Vagina (tissue), 2 donors: ENCODE measurements at places on chromosomes 1 and 21.

- H3K4me3 ChIP-seq: no peak overlapping the region
- H3K36me3 ChIP-seq: no peaks in the 10 kb centered on the region
- no peaks in the 10 kb centered on the region for H3K4me1 ChIP-seq
- H3K27ac ChIP-seq: no peak overlapping the region
Observed at GRCh38 chr1:18239671-18240070, 132.1 kb downstream of the IGSF21 start.

- DNase-seq: no peak
- H3K36me3 ChIP-seq: no peaks in the 10 kb centered on the region
- no peaks in the 10 kb centered on the region for H3K4me1 ChIP-seq
- no peaks in the 10 kb centered on the region for H3K27me3 ChIP-seq
- no peak overlapping the region for H3K4me3 ChIP-seq
Observed at GRCh38 chr1:185015631-185016030, 29.7 kb upstream of the RNF2 start.

GRCh38 chr1:29673669-29674626, 437.6 kb downstream of the PTPRU start:
- no peaks in the 10 kb centered on the region for H3K36me3 ChIP-seq
- no peaks in the 10 kb centered on the region for H3K4me1 ChIP-seq
- no peak overlapping the region for H3K4me3 ChIP-seq
- H3K27ac ChIP-seq: no peak overlapping the region

DNA sequence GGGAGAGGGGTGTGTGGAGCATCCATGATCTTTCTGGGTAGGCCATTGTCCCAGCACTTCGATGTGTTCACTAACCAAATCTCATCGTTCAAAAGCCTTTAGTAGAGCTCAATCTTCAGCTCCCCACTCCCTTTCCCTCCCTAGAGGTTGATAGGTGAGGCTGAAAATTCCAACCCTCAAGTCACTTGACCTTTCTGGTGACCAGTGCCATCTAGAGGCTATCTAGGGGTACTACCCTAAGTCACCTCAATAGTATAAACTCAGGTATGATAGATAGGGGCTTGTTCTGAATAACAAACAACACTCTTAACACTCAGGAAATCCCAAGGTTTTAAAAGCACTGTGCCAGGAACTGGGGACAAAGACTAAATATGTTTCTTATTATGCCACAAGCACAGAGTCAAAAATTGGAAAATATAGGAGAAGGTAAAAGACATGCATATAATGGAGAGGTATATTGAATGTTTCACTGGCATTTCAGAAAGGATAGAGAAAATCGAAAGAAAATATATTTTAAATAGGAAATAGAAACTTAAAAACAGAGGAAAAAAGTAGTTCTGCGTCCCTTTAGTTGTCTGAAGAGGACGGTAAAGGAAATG, 42.9 kb upstream of the CD53 start:
- no peak for DNase-seq
- H3K4me3 ChIP-seq: no peak overlapping the region
- no peak overlapping the region for H3K27ac ChIP-seq
- no peaks in the 10 kb centered on the region for H3K27me3 ChIP-seq
- H3K4me1 ChIP-seq: no peaks in the 10 kb centered on the region
- no peaks in the 10 kb centered on the region for H3K36me3 ChIP-seq

- no peaks in the 10 kb centered on the region for H3K27me3 ChIP-seq
- H3K36me3 ChIP-seq: no peaks in the 10 kb centered on the region
- no peak for DNase-seq
- H3K4me1 ChIP-seq: no peaks in the 10 kb centered on the region
- no peak overlapping the region for H3K27ac ChIP-seq
- no peak overlapping the region for H3K4me3 ChIP-seq
Observed at GRCh38 chr1:225329041-225329440, 98.8 kb downstream of the LBR start.

- no peaks in the 10 kb centered on the region for H3K27me3 ChIP-seq
- H3K4me3 ChIP-seq: no peak overlapping the region
- H3K4me1 ChIP-seq: peaks cover 43% of the 10 kb centered on the region
- H3K36me3 ChIP-seq: peaks cover 7% of the 10 kb centered on the region
- no peak for DNase-seq
Observed at GRCh38 chr1:202564958-202565495, 145.2 kb downstream of the SYT2 start.

DNA sequence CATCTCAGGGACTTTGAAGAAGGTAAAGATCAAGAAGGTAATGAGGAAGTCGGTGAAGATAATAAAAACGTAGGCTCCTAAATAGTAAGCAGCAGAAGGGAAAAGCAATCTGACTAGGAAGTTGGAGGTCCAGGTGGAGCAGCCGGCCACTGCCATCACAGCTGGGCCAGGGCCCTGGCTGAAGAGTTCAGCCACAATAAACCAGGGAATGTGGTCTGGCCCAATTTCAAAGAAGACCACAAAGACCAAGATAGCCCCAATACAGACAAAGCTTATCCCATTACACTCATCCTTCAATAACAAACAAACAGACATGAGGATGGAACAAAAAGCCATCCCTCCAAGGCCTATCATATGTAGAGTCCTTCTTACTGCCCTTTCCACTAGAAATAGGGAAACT, 18.4 kb upstream of the JAK1 start:
- no peaks in the 10 kb centered on the region for H3K36me3 ChIP-seq
- H3K27me3 ChIP-seq: no peaks in the 10 kb centered on the region
- peaks cover 15% of the 10 kb centered on the region for H3K4me1 ChIP-seq

- DNase-seq: peak; percentile 90
- no peak overlapping the region for H3K4me3 ChIP-seq
- no peaks in the 10 kb centered on the region for H3K4me1 ChIP-seq
- peaks cover 79% of the 10 kb centered on the region for H3K36me3 ChIP-seq
- H3K27ac ChIP-seq: no peak overlapping the region
Observed at GRCh38 chr1:16630661-16631247, 17.4 kb upstream of the NBPF1 start.

GRCh38 chr1:27547220-27548116, 56.5 kb downstream of the AHDC1 start:
- DNase-seq: no peak
- peak overlapping the region; percentile 99 for H3K27ac ChIP-seq
- no peaks in the 10 kb centered on the region for H3K27me3 ChIP-seq
- no peak overlapping the region for H3K4me3 ChIP-seq

DNA sequence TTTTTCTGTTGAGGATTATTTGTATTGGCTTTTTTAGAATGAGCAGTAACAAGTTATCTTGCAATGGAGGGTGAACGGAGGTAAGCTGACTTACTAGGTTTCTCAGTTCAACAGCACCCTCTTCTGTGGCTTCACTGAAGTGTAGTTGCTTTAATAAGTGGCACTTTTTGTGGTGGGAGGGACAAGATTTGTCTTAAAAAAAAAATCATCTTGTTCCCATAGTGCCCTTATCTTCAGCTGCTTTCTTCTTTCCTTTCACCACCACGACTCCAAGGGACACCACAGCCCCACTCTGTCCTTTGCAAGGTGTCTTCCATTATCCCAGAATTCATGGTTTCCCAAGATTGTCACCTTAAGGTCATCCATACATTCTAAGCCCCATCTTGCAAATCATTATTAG, 92.9 kb downstream of the PIGK start:
- H3K27me3 ChIP-seq: no peaks in the 10 kb centered on the region
- H3K4me3 ChIP-seq: no peak overlapping the region
- H3K36me3 ChIP-seq: no peaks in the 10 kb centered on the region

GRCh38 chr1:77021732-77022131, 154.5 kb downstream of the ST6GALNAC5 start:
- H3K4me3 ChIP-seq: no peak overlapping the region
- no peak overlapping the region for H3K27ac ChIP-seq
- no peaks in the 10 kb centered on the region for H3K36me3 ChIP-seq
- DNase-seq: no peak
- H3K4me1 ChIP-seq: no peaks in the 10 kb centered on the region

DNA sequence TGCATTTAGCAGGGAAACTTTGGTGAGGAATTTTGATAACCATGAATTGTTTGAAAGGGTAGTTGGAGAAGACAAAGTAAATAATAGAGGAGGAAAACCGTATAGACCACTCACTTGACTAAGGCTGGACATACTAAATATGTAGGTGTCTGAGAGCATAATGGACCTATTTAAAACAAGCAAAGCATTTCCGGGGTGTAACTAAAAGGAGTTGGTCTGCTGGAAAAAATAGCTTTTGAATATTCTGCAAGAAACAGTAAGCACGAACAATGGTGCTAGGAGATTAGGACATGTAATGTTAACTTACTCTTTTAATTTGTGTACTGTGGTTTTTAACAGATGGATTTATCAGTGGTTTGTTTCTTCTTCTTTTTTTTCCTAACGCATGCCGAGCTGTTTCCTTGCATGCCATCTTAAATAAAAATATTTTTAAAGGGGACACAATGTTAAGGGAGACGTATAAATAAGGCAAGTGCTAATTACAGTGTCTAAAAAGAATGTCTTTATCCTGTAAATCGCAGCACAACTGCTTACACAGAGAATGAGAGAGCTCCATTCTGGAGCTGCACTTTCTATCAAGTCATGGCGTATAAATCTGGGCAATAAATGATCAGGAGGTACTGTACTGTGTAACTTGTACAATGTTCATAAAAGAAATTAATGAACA, 492.1 kb downstream of the LMO4 start:
- no peaks in the 10 kb centered on the region for H3K4me1 ChIP-seq
- no peaks in the 10 kb centered on the region for H3K27me3 ChIP-seq
- no peak overlapping the region for H3K27ac ChIP-seq
- H3K4me3 ChIP-seq: no peak overlapping the region
- DNase-seq: no peak

- no peaks in the 10 kb centered on the region for H3K27me3 ChIP-seq
- DNase-seq: no peak
- no peak overlapping the region for H3K4me3 ChIP-seq
- H3K4me1 ChIP-seq: peaks cover 60% of the 10 kb centered on the region
- peak overlapping the region; percentile 6 for H3K27ac ChIP-seq
Observed at GRCh38 chr1:149845416-149845815, 54.0 kb upstream of the BOLA1 start.

DNA sequence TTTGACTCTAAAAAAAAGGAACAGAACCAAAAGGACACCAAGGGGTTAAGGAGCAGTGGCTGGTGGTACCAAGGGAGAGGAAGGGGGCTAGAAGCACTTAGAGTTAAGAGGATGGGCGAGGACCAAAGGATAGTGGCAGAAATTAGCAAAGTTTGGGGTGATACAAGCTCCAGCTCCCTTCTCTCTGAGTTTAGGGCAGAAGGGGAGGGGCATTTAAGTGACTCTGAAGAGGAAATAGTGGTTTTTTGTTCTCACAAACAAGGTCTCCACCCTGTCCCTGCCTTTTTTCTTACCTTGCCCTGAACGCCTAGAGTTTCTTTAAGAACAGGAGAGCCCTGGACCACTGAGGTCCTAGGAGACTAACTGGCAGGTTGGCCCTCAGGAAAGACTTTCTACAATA, 3.3 kb downstream of the CDC42SE1 start:
- peak overlapping the region; percentile 90 for H3K27ac ChIP-seq
- H3K4me3 ChIP-seq: no peak overlapping the region
- H3K36me3 ChIP-seq: peaks cover 40% of the 10 kb centered on the region

DNA sequence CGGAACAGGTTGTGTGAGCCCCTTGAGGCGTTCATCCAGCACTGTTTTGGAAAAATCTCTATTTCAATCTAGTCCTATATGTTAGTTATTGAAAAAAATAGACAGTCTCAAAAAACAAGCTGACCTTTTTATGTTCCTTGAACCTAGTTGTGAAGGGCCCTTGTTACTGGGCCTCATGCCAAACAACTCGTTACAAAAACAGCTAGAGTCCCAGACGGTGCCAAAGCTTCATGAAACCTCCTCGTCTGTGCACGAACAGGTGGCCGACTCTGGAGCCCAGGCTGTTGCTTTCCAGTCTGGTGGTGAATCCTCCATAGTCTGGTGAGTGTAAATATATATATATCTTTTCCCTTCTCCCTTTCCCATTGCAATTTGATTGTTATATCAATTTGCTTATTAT, at the start of gene CHIA:
Gene CHIA (plus strand): TSS at position 222 of the 400 bp plus-strand sequence. CDS start 19,617 bp downstream, outside the sequence.
- no peaks in the 10 kb centered on the region for H3K4me1 ChIP-seq
- H3K4me3 ChIP-seq: no peak within 1 kb of the TSS
- H3K27ac ChIP-seq: no peak within 1 kb of the TSS
- H3K27me3 ChIP-seq: no peaks in the 10 kb centered on the region
- DNase-seq: no peak

DNA sequence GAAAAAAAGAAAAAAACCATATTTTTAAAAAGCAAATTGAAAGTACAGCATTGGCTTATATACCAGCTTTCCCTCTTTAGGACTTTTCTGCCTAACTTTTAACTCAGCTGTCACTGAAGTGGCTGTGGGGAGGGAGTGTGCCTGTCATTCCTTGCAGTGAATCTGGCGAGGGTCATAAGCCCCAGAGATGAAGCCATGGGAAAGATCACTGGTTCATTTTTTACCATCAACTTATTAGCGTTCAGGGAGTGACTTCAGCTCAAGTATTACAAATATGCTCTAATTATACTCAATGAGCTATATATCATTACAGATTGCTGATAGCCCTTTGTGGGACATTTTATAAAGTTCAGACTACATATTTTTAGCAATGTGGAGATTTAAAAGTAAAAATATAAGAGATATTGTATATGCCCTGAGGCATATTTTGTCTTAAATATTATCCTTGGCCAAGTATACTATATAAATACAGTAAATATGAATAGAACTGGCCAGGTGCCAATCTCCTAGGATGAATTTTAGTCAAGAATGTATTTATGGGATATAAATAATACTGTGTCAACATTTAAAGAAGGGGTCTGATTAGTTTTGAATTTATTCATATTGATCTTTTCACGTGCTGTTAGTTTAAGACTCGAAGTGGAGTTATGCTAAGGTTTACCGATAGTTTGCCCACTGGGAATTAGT, 4.4 kb downstream of the TGFB2 start:
- peak overlapping the region; percentile 76 for H3K4me3 ChIP-seq
- no peaks in the 10 kb centered on the region for H3K36me3 ChIP-seq
- peaks cover 10% of the 10 kb centered on the region for H3K4me1 ChIP-seq
- no peaks in the 10 kb centered on the region for H3K27me3 ChIP-seq
- DNase-seq: no peak

DNA sequence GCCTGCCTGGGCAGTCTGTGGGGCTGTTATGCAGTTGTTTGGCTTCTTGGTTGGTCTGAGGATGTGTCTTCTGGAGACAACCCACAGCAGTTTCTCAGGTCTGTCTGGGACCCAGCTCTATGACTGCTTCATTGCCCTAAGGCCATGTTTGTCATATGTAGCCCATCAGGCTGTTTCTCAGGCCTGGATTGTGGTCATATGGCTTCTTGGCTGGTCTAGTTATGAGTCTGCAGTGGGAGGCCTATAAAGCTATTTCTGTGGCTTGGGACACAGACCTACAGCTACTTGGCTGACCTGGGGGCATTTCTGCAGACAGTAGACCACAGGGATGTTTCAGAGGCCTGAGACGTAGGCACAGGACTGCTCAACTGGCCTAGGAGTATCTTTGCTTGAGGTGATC, 41.5 kb downstream of the CHIA start:
- no peaks in the 10 kb centered on the region for H3K36me3 ChIP-seq
- H3K27me3 ChIP-seq: no peaks in the 10 kb centered on the region
- H3K4me1 ChIP-seq: no peaks in the 10 kb centered on the region
- DNase-seq: no peak
- H3K4me3 ChIP-seq: no peak overlapping the region

- H3K4me1 ChIP-seq: peaks cover 30% of the 10 kb centered on the region
- no peaks in the 10 kb centered on the region for H3K27me3 ChIP-seq
- no peaks in the 10 kb centered on the region for H3K36me3 ChIP-seq
- no peak for DNase-seq
- H3K4me3 ChIP-seq: peak overlapping the region; percentile 99
- H3K27ac ChIP-seq: peak overlapping the region; percentile 91
Observed at GRCh38 chr1:41241354-41241748, 755 bp downstream of the SCMH1 start.
